Ascending aorta (tissue), 2 donors: ENCODE measurements at places on chromosomes 12 and 14. TPM values are rescaled to one million over a fixed set of nuclear protein-coding genes. Genes with fewer than 3 reads are reported as not detected.

- DNase-seq: no peak
- H3K4me3 ChIP-seq: no peak overlapping the region
- no peak overlapping the region for H3K27ac ChIP-seq
- H3K36me3 ChIP-seq: peaks cover 6% of the 10 kb centered on the region
Measured at GRCh38 chr14:90583427-90583826, 186.6 kb downstream of the CALM1 start.

DNA sequence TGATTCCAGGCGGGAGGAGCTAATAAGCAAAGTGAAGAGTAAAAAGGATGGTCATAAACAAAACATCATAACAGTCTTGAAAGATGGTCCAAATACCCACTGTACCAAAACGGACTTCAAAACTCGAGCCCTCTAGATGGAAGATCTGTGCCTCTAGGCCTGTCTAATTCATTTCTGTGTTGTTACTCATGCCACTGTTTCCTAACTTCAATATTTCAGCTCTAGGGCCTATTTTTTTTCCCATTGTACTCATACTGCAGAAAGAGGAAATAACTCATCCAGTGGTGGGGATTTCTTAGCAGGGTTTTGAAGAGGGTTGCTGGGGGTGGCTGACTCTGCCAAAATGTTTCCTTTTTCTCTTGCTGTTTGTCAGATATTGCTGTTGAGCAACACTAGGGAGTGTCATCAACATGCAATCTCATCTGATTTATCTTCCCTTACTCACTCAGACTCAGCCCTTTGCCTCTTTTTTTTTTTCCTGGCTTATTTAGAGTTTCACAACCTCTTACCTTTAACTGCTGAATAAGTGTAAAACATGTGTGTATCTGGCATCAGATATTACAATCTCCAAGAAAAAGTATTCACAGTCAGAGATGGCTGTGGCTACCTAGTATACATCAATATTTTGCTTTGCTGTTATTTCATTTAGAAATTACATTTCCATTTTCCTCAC is 189.6 kb downstream of the DUSP6 start:
- no peak overlapping the region for H3K4me3 ChIP-seq
- H3K27me3 ChIP-seq: no peaks in the 10 kb centered on the region
- peak; percentile 85 for DNase-seq

GRCh38 chr14:92531106-92531873 is 17.7 kb downstream of the RIN3 start:
- no peak overlapping the region for H3K27ac ChIP-seq
- DNase-seq: no peak
- H3K27me3 ChIP-seq: no peaks in the 10 kb centered on the region
- H3K36me3 ChIP-seq: no peaks in the 10 kb centered on the region
- H3K4me3 ChIP-seq: no peak overlapping the region
- peaks cover 5% of the 10 kb centered on the region for H3K4me1 ChIP-seq

GRCh38 chr14:99690636-99691035 is 6.5 kb downstream of the CYP46A1 start:
- no peaks in the 10 kb centered on the region for H3K4me1 ChIP-seq
- DNase-seq: no peak
- no peaks in the 10 kb centered on the region for H3K36me3 ChIP-seq
- H3K27ac ChIP-seq: no peak overlapping the region
- H3K4me3 ChIP-seq: no peak overlapping the region
- no peaks in the 10 kb centered on the region for H3K27me3 ChIP-seq

DNA sequence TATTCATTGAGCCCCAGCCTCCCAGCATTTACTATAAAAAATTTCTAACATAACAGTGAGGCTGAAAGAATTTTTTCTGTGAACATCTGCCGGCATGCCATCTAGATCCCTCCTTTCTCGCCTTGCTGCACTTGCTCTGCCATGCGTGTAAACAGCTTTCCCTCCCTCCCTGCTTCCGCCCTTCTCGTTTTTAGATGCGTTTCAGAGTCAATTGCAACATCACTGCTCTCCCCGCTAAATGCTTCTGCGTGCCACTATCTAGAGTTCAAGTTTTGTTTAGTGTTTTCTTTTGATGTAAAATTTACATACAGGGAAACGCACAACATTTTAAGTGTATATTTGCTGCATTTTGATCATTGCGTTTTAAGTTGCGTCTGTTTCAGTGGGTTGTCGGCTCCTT is 83.6 kb downstream of the CCDC92 start:
- no peaks in the 10 kb centered on the region for H3K36me3 ChIP-seq
- no peak for DNase-seq
- H3K27me3 ChIP-seq: no peaks in the 10 kb centered on the region
- no peak overlapping the region for H3K27ac ChIP-seq
- H3K4me3 ChIP-seq: no peak overlapping the region

DNA sequence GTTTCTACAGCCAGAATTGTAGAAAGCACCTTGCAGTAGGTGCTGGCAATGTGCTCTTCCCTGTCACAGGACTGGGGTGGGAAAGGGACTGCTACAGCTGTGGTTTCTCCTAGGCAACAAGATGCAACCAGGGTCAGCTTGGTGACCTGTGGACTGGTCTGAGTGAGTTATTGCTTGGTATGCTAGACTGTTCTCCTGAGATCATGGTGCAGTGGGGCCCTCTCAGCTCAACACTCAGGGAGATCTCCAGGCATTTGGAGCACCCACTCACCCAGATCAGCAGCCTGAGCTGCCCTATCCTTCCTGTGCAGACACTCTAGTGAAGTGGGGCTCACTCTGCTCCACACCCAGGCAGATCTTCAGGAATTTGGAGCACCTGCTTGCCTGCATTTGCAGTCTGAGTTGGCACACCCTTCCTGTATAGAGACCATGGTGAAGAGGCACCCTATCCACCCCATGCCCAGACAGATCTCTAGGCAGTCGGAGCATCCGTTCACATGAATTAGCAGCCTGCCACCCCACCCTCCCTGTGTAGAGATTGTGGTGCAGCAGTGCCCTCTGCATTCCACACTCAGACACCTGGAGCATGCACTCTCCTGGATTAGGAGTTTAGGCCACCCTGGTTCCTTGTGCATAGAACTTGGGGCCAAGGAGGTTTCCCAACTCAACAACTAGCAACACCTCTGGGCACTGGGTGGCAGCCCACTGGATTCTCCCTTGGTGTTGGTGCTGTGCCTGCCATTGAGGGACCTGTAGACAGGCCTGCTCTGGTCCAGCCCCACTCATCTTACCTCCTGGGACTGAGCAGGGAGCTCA is 3.8 kb upstream of the FAM186B start:
- H3K27ac ChIP-seq: no peak overlapping the region
- H3K4me3 ChIP-seq: no peak overlapping the region
- H3K4me1 ChIP-seq: no peaks in the 10 kb centered on the region
- H3K36me3 ChIP-seq: no peaks in the 10 kb centered on the region

GRCh38 chr12:93537769-93538168 is 34.7 kb upstream of the SOCS2 start:
- H3K4me1 ChIP-seq: no peaks in the 10 kb centered on the region
- no peaks in the 10 kb centered on the region for H3K27me3 ChIP-seq
- no peak overlapping the region for H3K27ac ChIP-seq
- DNase-seq: no peak
- no peaks in the 10 kb centered on the region for H3K36me3 ChIP-seq

- H3K4me3 ChIP-seq: no peak overlapping the region
- H3K4me1 ChIP-seq: peaks cover 46% of the 10 kb centered on the region
- no peaks in the 10 kb centered on the region for H3K27me3 ChIP-seq
- H3K36me3 ChIP-seq: no peaks in the 10 kb centered on the region
- peak; percentile 79 for DNase-seq
- peak overlapping the region; percentile 72 for H3K27ac ChIP-seq
Measured at GRCh38 chr14:52044791-52045522, 23.9 kb downstream of the NID2 start.

GRCh38 chr14:51039252-51039651 is 55.7 kb downstream of the TRIM9 start:
- DNase-seq: no peak
- no peak overlapping the region for H3K27ac ChIP-seq

DNA sequence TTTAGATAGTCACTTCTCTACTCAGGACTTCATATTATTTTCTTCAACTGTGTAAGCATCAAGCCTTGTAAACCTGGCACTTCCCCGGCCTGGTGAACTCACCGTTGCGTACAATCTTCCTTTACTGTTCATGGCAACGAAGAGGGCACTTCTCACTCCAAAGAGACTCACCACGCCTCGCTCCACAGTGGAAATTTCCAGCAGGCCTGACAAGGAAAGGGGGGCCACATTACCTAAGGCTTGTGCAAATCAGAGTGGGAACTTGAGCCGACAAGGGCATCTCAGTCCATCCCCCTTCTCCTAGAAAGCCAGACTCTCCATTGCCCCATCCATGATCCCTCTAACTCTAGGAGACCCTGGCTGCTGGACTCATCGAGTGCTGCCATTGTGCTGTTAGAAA is 1.6 kb downstream of the FGF6 start:
- no peaks in the 10 kb centered on the region for H3K4me1 ChIP-seq
- H3K27me3 ChIP-seq: no peaks in the 10 kb centered on the region
- DNase-seq: no peak
- H3K4me3 ChIP-seq: no peak overlapping the region
- H3K36me3 ChIP-seq: no peaks in the 10 kb centered on the region
- H3K27ac ChIP-seq: no peak overlapping the region

DNA sequence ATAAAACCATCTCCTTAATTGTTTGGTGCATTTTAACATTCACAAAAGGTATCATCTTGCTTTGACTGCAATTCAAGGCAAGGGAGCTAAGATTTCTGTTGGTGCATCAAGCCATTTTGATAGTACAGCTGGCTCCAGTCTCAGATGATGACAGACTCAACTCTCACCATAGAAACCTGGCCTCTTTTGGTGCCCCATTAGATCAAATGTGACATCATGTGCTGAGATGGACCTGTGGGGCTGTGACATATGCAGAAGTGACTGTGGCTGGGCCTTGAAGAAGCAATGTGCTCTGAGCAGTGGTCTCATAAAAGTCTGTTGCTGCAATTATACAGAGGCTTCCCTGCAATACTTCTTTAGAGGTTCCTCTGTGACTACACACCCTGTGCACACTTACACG is 88.4 kb downstream of the SLC2A13 start:
- no peaks in the 10 kb centered on the region for H3K36me3 ChIP-seq
- H3K27me3 ChIP-seq: no peaks in the 10 kb centered on the region

GRCh38 chr12:94535510-94535921 is 75.8 kb upstream of the CEP83 start:
- no peaks in the 10 kb centered on the region for H3K4me1 ChIP-seq
- H3K36me3 ChIP-seq: no peaks in the 10 kb centered on the region
- no peak overlapping the region for H3K27ac ChIP-seq
- H3K27me3 ChIP-seq: no peaks in the 10 kb centered on the region

- no peak for DNase-seq
- H3K36me3 ChIP-seq: no peaks in the 10 kb centered on the region
- no peak overlapping the region for H3K4me3 ChIP-seq
- no peak overlapping the region for H3K27ac ChIP-seq
Measured at GRCh38 chr12:82326905-82327503, 31.2 kb downstream of the CCDC59 start.

GRCh38 chr14:94631536-94632304 is 19.5 kb downstream of the SERPINA3 start:
- H3K4me3 ChIP-seq: no peak overlapping the region
- DNase-seq: peak; percentile 15
- no peaks in the 10 kb centered on the region for H3K27me3 ChIP-seq
- no peaks in the 10 kb centered on the region for H3K4me1 ChIP-seq
- no peak overlapping the region for H3K27ac ChIP-seq

Gene CYP27B1
- not detected for total RNA-seq

Gene PIK3C2G
- total RNA-seq: not detected

Gene IFNG-AS1
- not detected for total RNA-seq

Gene LRFN5
- total RNA-seq: 0.11 TPM

Gene MGP
- total RNA-seq: 3,618 TPM

Gene NUDT14
- total RNA-seq: 1.5 TPM

Gene TBK1
- 3.9 TPM for total RNA-seq

Gene ZNF891
- total RNA-seq: 2.0 TPM

Gene SMOC1
- total RNA-seq: 16.6 TPM
